Thyroid gland (tissue), 4 donors: ENCODE measurements at places on chromosomes 3 and 15. TPM values are rescaled to one million over a fixed set of nuclear protein-coding genes. Genes with fewer than 3 reads are reported as not detected.

ADGRG7 gene
- not detected for total RNA-seq

SERPINI2 gene
- not detected for total RNA-seq

ACP3 gene
- total RNA-seq = 7.9 TPM

ZBTB47 gene
- total RNA-seq = 40.2 TPM

RTP1 gene
- not detected for total RNA-seq

FAM3D gene
- total RNA-seq = not detected

MYO9A gene
- total RNA-seq = 183 TPM

HRG gene
- total RNA-seq = not detected

CMC1 gene
- total RNA-seq = 3.2 TPM

KIF23 gene
- total RNA-seq = not detected

IL17RE gene
- 3.7 TPM for total RNA-seq

ZCWPW2 gene
- total RNA-seq = 0.49 TPM

ARHGAP31 gene
- total RNA-seq = 55.5 TPM

ARL8B gene
- total RNA-seq = 59.6 TPM

TICRR gene
- total RNA-seq = not detected

ARGFX gene
- not detected for total RNA-seq

GCNT3 gene
- total RNA-seq = 2.2 TPM

ZNF774 gene
- total RNA-seq = 3.6 TPM
